Left forelimb (tissue), 1 donor: ENCODE measurements at places on chromosomes 4 and X.
A peak's percentile ranks its signal among the peaks of the same experiment; 100 is the strongest.

- no peak for DNase-seq
These were observed 300.0 kb downstream of the ANK2 start for GRCh38 chr4:113349430-113349829.

GRCh38 chr4:85084371-85085094 lies 118.0 kb upstream of the WDFY3 start:
- no peak for DNase-seq

DNA sequence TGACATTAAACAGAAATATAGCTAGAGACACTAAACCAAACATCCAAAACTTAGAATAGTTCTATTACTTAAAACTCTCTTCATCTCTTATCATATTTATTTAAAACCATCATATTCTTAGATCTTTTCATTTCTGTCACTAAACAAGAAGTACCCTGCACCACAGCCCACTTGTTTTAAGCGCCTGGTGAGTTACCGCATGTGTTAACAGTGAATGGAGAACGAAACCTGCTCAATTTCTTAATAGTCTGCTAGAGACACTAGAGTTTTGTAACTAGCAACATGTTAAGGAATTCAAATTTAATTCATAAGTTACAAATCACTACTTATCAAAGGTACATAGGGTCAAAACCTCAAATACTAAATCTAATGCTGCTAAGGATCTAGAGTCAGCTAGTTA lies 111.5 kb downstream of the FBXW7 start:
- no peak for DNase-seq

DNA sequence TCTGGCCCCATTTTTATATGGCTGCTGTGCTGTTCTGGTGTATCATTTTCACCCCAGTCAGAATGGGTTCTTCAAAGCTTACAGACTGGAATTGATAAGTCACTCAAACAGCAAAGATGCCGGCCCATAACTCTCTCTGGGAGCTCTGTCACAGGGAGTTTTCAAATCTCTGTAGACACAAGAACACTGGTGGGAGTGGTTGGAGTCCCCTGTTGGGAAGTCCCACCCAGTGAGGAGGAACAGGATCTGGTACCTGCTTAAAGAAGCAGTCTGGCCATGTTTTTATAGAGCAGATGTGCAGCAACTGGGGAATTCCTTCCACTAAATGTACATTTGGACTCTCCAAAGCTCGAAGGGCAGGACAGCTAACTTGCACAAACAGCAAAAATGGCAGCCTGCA lies 69.3 kb upstream of the UGT2B7 start:
- no peak for DNase-seq

DNA sequence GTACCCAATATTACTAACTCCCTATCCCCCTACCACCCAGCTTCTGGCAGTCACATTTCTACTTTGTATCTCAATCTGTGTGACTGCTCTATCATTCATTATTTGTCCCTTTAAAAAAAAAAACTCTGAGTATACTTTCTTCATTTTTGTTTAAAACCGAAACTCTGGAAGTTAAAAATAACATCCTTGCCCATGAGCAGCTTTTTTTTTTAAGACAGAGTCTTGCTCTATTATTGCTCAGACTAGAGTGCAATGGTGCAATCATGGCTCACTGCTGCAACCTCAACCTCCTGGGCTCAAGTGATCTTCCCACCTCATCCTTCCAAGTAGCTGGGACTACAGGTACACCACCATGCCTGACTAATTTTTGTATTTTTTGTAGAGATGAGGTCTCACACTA lies 15.8 kb downstream of the UBE2K start:
- no peak for DNase-seq

GRCh38 chr4:75235359-75235951 lies 278.7 kb downstream of the RCHY1 start:
- no peak for DNase-seq

DNA sequence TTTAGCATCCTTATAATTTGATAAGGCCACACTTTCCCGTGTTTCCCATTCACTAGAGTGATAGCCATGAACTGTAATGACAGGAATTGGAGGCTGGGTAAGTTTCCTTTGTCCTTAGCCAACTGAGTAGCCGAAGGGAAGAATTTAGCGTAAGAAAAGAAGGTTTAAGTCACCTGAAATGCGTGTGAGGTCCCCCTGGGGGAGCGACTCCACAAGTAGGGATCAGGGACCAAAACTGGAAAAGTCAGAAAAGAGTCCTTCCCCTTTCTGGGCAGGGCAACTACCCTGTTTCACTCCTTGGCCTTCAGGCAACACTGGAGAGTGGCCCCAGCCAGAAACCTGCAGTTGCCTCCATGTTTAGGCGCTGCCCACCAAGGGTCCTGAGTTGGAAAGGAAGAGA lies 81.6 kb upstream of the MED14 start:
- no peak for DNase-seq

GRCh38 chr4:13611283-13611842 lies 16.2 kb downstream of the BOD1L1 start:
- DNase-seq, result no peak

DNA sequence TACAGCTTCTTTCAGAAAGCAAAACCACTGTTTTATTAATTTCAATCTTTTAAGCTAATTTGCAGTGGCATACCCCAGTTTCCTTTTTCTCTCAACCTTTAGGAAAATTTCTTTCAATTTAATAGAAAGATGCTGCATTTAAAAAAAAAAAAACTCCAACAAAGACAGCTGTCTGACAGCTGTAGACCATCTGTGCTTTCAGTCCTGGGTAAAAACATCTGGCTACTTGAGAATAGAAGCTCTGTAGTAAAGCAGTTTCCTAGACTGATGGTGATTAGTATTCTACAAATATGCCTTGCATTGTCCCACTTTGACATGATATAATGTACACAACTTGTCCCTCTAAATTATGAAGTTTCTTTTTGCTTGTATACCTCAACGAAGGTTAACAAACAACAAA lies 197.8 kb downstream of the EDA start:
- DNase-seq, result no peak

DNA sequence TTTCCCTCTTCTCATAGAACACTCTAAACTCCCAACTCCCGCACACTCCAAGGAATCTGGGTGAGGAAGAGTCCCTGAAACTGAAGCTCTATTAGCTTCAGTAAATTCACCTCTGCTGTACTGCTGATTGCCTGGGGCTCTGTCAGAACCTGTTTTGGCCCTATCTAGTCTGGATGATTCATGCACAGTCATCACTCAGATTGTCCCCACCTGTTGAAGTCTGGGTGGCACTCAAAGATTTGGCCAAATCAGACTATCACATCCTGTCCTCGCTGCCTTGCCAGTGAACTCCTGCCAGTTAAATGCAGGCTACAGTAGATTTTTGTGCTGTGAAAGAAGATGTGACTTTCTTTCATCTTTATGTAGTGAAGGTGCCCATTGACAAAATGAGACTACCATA lies 63.5 kb upstream of the EMCN start:
- DNase-seq, result no peak

DNA sequence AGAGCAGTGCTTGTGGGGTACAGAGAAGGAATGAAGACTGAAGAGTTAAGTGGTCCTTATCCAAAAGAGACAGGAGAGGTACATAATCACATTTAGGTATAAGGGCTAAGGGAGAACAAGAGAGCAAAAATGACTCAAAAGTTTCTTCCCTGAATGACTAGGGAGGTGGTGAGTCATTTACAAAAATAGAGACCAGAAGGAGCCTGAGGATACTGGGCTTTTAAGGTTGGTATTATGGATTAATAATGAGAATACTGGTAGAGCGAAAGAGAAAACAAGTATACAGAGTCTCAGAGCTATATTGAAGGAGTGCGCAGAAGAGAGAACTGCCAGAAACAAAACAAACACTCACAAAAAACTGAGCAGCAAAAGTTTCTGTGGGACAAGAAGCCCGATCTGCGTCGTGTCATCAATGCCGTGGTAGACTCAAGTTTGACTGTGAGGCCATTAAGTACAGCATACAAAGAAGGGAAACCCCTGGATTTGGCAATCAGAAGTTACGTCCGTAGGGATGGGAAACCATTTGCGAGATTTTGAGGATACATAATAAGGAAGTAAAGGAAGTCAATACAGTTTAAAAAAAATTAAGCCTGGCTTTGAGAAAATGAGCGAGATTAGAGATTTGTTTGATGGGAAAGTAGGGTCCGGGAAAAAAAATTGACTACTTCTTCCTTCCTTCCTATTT lies 129.1 kb upstream of the STIM2 start:
- no peak for DNase-seq

- no peak for DNase-seq
These were observed 34.7 kb upstream of the PGRMC2 start for GRCh38 chr4:128322311-128322710.

DNA sequence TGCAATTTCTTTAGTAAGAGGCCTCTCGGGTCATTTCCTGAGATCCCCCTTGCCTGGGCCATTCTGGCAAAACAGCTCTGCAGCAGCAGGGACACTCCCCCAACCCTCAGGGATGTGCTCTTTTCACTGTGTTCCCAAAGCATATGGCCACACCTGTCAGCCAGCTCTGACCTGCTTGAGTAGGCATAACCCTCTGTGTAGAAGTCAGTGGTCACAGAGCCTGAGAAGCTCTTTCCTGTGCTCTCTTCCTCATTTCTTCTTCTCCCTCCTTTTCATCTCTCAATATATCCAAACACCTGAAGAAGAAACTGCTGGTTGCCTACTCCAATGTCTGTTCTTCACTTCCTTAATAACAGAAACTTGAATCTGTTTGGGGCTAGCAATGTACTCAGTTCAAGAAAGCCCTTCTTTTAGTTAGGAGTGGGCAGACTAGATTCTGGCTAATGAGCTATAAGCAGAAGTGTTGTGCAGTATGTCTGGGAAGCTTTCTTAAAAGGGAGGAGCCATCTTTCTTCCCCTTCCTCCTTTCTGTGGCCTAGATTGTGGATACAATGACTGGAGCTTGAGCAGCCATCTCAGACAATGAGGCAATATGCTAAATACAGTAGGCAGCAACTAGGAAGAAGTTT lies 73.3 kb downstream of the PRPS1 start:
- DNase-seq, result no peak

- DNase-seq, result peak; percentile 92
These were observed at the start of gene EVC for GRCh38 chr4:5710961-5711478. TSS of gene EVC (plus strand) at chr4:5711201. CDS start at chr4:5711381, 180 bp downstream.

- DNase-seq, result no peak
These were observed 1.5 kb downstream of the KLF8 start for GRCh38 chrX:56233682-56234081.

DNA sequence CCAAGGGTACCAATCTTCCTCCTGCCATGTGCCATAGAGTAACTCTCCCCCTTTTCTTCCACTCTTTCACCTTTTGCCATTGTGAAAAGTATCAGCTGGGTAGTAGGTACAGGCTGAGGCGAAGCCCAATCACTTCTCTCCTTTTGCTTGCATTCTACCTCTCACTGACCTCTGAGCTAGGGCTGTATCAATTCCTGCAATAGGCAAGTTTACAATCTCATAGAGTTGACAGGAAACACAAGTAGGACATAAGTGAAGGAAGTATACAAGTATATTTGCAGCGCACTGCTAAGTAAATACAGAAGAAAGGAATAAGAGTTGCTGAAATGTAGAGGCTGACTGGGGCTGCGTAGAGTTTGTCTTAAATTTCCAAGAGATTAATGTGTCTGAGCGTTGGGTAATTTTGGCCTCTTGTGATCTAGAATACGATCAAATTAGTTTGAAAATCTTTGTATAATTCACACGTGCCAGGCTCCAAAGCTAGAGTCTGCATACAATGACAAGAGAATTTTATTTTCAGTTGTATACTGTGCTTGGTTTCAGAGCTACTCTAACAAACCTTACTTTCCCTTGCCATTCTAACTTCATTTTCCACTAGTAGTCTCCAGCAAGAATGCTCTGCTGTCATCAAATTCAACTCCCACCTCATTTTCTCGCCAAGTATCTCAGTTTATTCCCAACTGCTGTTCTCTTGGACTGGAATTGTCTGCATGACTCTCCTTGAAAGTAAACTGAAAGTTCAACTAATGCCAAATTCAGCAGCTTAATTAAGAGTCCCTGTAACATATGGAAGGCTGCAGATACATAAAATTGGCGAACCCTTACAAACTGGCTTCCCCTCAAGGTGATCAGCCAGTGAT lies 90.3 kb downstream of the ATP11C start:
- no peak for DNase-seq

- no peak for DNase-seq
These were observed 15.4 kb downstream of the SORCS2 start for GRCh38 chr4:7207628-7208231.

- DNase-seq, result no peak
These were observed 163.2 kb upstream of the INTU start for GRCh38 chr4:127469542-127469941.

DNA sequence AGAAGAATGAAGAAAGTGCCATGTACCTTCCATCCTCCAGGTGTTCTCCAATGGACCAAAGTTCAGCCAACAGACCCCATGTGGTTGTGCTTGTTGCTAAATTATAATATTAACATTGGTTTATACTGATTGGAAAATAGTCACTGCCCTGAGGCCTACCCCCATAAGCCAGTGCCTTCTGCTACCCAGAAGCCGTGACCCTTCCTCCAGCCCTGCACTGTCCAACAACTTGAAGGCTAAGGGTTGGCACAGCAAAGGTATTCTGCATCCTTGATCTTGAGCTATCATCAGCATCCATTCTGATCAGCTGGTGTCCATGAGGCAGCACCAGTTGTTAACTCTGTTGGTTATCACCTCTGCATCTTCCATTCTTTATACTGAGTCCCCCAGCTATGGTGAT lies 66.2 kb upstream of the BMPR1B start:
- DNase-seq, result no peak

DNA sequence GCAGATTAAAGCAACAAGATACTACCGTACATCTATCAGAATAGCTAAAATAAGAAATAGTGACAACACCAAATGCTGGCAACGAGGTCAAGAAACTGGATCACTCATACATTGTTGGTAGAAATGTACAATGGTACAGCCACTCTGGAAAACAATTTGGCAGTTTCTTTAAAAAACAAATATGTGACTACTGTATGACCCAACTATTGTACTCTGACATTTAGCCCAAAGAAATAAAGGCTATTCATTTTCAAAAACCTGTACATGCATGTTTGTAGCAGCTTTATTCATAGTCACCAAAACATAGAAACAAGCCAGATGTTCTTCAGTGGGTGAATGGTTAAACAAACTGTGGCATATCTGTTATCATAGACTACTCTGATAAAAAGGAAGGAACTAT lies 8.2 kb downstream of the CLCN3 start:
- no peak for DNase-seq

- DNase-seq, result no peak
These were observed 277.7 kb downstream of the NR3C2 start for GRCh38 chr4:148164557-148164956.

- DNase-seq, result no peak
These were observed 38.0 kb downstream of the PCGF3 start for GRCh38 chr4:743463-744211.

GRCh38 chrX:115949900-115950822 lies 220.4 kb upstream of the AGTR2 start:
- DNase-seq, result no peak

DNA sequence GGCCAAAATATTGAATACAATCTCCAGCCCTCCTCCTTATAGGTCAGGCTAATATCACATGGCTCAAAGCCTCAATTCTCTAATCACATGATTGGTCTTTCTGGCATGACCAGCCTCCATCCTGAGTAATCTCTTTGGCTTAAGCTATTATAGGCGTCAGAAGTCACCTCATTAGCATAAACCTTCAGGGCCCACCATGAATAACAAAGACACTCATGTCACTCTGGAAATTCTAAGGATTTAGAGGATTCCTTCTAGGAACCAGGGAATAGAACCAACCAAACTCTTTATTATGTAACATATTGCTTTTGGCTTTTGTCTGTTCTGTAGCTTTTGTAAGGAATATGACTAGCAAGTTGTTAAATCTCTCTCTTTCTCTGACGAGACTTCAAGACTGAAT lies 109.2 kb upstream of the IGFBP7 start:
- no peak for DNase-seq
